ENCODE measurements at places on chromosomes 13 and 19.

GRCh38 chr13:110274687-110275086 is 32.3 kb downstream of the COL4A1 start:
- no peak for DNase-seq

GRCh38 chr19:47511128-47511517 is 3.7 kb downstream of the NAPA start:
- no peak for DNase-seq

DNA sequence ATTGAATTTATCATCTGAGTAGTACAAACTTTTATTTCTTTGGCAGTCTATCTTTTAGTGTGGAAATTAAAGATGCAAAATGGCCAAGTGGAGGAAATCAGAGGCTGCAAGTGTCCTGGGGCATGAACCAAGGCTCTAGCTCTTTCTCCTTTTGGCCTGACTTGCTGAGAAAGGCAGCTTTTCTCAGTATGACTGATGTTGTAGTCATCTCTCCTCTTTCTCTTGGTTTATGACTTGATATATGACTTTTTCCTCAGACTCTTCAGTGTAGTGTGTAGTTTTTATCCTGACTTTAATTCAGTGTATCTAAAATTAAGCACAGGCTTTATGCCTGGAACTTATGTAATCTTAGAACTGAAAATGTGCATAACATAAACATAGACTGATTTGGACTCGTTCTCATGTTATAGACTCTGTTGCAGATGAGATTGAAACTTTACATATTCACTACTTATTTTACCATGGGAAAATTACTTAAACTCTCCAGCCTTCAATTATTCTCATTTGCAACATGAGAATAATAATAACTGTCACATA is 65.7 kb downstream of the SLITRK5 start:
- DNase-seq = no peak

GRCh38 chr13:26584713-26585112 is 27.2 kb downstream of the WASF3 start:
- no peak for DNase-seq

- no peak for DNase-seq
Observed at GRCh38 chr13:76836311-76836710, 49.9 kb downstream of the KCTD12 start.
